Spleen (tissue), 13 donors: ENCODE measurements at places on chromosomes 13 and 19. TPM values are rescaled to one million over a fixed set of nuclear protein-coding genes. Genes with fewer than 3 reads are reported as not detected.

GTF2F1 gene
- total RNA-seq, result 47.1 TPM

DNA sequence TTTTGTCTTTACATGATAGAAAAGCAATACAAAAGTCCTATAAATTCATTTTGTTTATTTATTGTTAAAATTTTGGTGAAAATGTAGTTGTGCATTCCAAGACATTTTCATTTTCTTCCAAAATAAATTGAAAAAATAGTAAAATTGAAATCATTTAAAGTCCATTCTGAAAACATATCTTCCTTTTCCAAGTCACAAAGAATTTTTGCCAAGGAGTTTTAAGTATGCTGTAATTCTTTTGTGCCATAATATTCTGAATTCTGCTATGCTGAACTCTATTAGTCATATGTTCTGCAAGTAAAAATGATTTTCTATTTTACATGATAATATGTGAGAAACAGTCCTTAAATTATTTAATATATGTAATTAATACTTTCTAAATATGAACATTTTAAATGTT is 879.6 kb upstream of the SLC10A2 start:
- H3K27me3 ChIP-seq, result no peaks in the 10 kb centered on the region
- no peaks in the 10 kb centered on the region for H3K4me1 ChIP-seq
- no peak for DNase-seq
- H3K4me3 ChIP-seq, result no peak overlapping the region

GRCh38 chr13:33349986-33350826 is 64.7 kb upstream of the STARD13 start:
- no peaks in the 10 kb centered on the region for H3K27me3 ChIP-seq
- no peaks in the 10 kb centered on the region for H3K36me3 ChIP-seq
- H3K4me3 ChIP-seq, result peak overlapping the region; percentile 46
- DNase-seq, result peak; percentile 88
- peak overlapping the region; percentile 89 for H3K27ac ChIP-seq

- H3K36me3 ChIP-seq, result no peaks in the 10 kb centered on the region
- H3K27me3 ChIP-seq, result no peaks in the 10 kb centered on the region
- no peak overlapping the region for H3K4me3 ChIP-seq
- DNase-seq, result no peak
- no peak overlapping the region for H3K27ac ChIP-seq
Observed at GRCh38 chr13:30551189-30551588, 66.5 kb upstream of the USPL1 start.

DNA sequence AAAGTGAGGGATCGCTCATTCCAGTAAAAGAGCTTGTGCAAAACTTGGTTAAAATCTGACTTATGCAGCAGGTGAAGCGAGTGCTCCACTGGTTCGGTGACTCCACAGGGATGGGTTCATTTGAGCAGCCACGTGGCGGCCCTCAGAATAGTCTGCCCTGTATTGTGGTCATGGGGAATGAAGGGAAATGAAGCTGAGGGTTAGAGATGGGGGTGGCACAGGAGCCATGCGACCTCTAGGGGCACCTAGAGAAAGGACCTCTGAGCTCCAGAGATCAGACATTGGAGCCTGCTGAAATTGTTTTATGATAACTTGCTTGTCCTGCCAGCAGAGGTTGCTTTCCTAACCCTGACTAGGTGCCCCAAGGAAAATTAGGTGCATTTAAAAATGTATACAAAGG is 26.6 kb downstream of the CBY2 start:
- no peaks in the 10 kb centered on the region for H3K36me3 ChIP-seq
- no peak overlapping the region for H3K4me3 ChIP-seq
- no peaks in the 10 kb centered on the region for H3K27me3 ChIP-seq
- no peak overlapping the region for H3K27ac ChIP-seq
- H3K4me1 ChIP-seq, result no peaks in the 10 kb centered on the region

GRCh38 chr13:68908879-68909278 is 1198.7 kb upstream of the ATXN8OS start:
- no peak overlapping the region for H3K4me3 ChIP-seq
- no peak for DNase-seq
- no peaks in the 10 kb centered on the region for H3K27me3 ChIP-seq
- no peaks in the 10 kb centered on the region for H3K4me1 ChIP-seq
- H3K36me3 ChIP-seq, result no peaks in the 10 kb centered on the region
- no peak overlapping the region for H3K27ac ChIP-seq

- no peak for DNase-seq
- H3K27me3 ChIP-seq, result no peaks in the 10 kb centered on the region
- no peaks in the 10 kb centered on the region for H3K4me1 ChIP-seq
- H3K27ac ChIP-seq, result no peak overlapping the region
Observed at GRCh38 chr13:88196106-88196505, 524.9 kb downstream of the SLITRK5 start.
